Stimulated activated CD8-positive, alpha-beta memory T cell treated with anti-CD3 and anti-CD28 coated beads, Interleukin-4, amount 100 ng/mL, for 1 hour (primary cell): ENCODE measurements at places on chromosomes 1 and 21.

DNA sequence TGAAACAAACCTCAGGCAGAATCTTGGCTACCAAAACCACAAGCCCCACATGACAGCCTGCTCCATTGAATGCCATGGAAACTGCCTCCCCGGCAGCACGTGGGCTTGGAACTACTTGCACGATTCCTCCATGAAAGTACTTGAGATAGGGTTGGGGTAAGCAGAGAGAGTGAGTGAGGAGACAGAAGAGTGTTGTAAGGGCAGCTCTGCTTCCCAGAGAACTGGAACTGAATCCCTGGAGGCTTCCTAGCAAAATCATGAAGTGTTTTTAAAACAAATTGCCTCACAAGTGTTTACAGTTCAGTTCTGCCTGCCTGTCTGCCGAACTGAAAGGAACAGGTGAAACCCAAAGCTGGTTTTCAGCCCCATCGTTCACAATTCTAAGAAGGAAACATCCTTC is 35.3 kb upstream of the DNASE2B start:
- DNase-seq, result no peak

DNA sequence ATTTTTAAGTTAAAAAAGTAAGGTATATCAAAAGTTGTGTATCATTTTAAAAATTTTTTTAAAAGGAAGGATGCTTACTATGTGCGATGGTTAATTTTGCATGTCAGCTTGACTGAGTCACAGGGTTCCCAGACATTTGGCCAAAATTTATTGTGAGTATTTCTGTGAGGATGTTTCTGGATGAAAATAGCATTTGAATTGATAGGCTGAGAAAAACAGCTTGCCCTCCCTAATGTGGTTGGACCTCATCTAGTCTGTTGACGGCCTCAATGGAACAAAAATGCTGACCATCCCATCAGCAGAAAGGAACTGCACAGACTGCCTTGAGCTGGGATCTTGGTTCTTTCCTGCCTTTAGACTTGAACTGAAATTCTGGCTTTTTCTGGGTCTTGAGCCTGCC is 724.5 kb downstream of the NCAM2 start:
- DNase-seq, result no peak

GRCh38 chr1:226461087-226461486 is 53.2 kb upstream of the PARP1 start:
- DNase-seq, result no peak

DNA sequence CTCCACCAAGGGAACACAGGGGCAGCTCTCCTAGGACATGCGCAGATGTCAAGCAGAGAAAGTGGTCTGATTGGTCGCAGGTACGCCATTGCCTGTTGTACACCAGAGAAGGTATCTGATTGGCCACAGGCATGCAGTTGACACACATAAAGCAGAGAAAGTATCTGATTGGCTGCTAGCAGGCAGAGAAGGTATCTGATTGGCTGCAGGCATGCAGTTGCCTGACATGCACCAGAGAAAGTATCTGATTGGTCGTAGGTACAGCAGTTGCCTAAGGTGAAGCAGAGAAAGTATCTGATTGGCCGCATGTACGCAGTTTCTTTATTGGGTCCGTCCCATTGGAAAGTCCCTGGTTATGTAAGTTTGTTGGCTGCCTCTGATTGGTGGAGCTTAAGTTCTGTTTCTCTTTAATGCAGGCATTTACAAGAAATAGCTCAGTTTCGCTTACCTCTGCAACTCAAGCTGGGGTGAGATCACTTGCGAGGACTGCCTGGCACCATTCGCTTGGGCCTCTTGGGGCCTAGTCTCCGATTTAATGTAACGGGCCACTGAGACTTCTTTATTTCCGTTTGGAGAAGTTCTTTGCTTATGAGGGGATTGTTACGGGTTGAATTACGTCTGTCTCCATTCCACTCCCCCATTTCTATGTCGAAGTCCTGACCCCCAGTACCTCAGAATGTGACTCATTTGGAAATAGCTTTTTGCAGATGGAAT is 74.2 kb downstream of the SIK1 start:
- no peak for DNase-seq
